ENCODE measurements at places on chromosomes 7 and 10. TPM values are rescaled to one million over a fixed set of nuclear protein-coding genes. Genes with fewer than 3 reads are reported as not detected.

HYCC1 gene
- polyA plus RNA-seq: 20.7 TPM

PSD gene
- 5.3 TPM for polyA plus RNA-seq

FGFBP3 gene
- 2.1 TPM for polyA plus RNA-seq

GPAM gene
- polyA plus RNA-seq: 9.6 TPM

MYL7 gene
- polyA plus RNA-seq: 7.0 TPM

NUDT5 gene
- polyA plus RNA-seq: 21.7 TPM

TAS2R41 gene
- not detected for polyA plus RNA-seq

MLXIPL gene
- polyA plus RNA-seq: 0.10 TPM

CLDN12 gene
- 23.3 TPM for polyA plus RNA-seq

HMX2 gene
- not detected for polyA plus RNA-seq

Measured in forelimb muscle (tissue), 1 donor.